CD4-positive, alpha-beta T cell treated with Interleukin-2 at 100 ng/mL for 4 hours (primary cell): ENCODE measurements at places on chromosomes 3 and 15.

GRCh38 chr3:18758047-18758704 lies 333.0 kb upstream of the SATB1 start:
- DNase-seq, result peak; percentile 89

GRCh38 chr3:125318871-125319270 lies 56.3 kb downstream of the ZNF148 start:
- no peak for DNase-seq

DNA sequence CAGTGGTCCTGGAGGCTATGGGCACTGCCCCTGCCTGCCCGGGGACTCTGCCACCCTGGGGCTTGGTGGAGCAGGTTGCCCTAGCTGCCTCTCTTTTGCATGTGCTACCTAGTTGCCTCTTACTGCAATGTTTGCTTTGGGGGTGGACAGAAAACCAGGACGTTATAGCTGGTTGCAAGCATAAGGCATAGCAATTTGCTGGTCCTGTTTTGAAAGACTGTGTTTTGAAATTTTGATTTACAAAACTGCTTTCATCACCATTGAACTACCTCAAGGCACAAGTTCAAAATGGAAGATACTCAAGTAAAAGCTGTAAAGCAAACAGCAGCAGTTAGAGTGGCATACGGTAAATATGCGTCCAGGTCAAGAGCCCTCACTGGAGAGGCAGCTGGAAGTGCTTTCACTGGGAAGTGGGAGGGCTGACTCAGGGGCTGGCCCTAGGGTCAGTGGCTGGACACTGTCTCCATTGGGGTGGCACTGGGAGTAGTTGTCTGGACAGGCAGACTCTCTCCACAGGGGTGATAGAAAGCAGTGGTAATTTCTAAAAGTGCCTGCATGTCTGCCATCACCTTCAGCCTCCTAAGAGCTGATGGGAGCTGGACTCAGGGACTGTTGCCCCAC lies 138.1 kb downstream of the CHDH start:
- DNase-seq, result no peak

GRCh38 chr15:30958219-30958618 lies 33.2 kb downstream of the MTMR10 start:
- no peak for DNase-seq

DNA sequence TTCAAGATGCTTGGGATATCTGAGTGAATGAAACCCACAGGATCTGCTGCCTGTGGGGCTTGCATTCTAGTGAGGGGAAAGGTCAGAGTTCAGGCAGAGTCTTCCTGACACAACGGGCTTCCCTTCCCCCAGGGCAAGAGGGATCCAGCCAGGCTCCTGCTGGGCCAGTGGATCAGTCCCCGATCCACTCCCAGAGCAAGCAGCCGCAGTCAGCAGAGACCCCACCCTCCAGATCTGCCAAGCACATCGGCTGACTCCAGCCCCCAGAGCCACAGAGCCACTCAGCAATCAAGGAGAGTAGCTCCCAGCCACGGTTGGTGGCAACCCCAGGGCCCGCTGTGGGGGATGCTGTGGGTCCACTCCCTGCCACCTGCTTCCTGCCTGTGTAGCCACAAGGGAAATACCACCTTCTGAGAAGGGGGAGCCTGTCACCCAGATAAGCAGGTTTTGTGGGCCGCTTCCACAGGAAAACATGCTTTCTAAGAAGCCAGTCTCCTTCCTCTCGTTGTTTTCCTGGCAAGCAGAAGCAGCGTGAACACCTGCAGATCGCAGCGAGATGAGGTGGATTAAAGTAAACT lies 44.9 kb downstream of the CPN2 start:
- DNase-seq, result peak; percentile 74

- no peak for DNase-seq
Measured at GRCh38 chr3:124158168-124158881, 166.4 kb upstream of the ROPN1 start.
